ENCODE measurements at places on chromosomes 6 and 20.

- peak; percentile 53 for DNase-seq
These were observed 19.4 kb downstream of the ULBP1 start for GRCh38 chr6:149983145-149983544.

- no peak for DNase-seq
These were observed 42.0 kb downstream of the CDS2 start for GRCh38 chr20:5168651-5169396.

- no peak for DNase-seq
These were observed 197.1 kb downstream of the EPHA7 start for GRCh38 chr6:93222071-93222851.

- DNase-seq, result no peak
These were observed 279.4 kb downstream of the UBE3D start for GRCh38 chr6:82786248-82786647.

- no peak for DNase-seq
These were observed 13.8 kb downstream of the CCN5 start for GRCh38 chr20:44728801-44729443.

DNA sequence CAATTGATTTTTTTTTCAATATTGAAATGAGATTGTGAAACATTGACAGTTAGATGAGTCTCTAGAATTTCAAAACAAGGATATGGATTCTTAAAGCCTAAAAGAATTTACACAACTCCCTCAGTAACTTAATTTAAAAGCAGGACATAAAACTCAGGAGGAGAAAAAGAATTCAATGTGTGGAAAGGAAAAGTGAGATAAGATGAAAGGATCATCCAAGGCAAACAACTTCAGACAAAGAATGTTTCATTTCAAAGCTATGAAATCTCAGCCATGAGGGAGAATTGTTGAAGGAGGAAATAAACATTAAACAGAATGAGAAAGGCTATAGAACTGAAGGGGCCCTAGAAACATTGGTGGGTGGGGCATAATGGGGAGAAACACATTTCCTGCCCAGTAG is 191.7 kb upstream of the NOX3 start:
- no peak for DNase-seq

GRCh38 chr6:5776706-5777390 is 229.9 kb downstream of the NRN1 start:
- no peak for DNase-seq

DNA sequence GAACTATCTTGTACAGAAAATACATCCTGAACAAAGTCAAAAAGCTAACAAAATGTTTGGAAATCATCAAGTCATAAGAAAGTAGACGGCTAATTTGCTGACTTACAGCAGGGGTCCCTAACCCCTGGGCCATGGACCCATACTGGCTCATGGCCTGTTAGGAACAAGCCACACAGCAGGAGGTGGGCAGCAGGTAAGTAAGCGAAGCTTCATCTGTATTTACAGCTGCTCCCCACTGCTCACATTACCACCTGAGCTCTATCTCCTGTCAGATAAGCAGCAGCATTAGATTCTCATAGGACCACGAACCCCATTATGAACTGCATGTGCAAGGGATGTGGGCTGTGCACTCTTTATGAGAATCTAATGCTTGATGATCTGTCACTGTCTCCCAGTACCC is 115.5 kb downstream of the CDK19 start:
- DNase-seq, result no peak

DNA sequence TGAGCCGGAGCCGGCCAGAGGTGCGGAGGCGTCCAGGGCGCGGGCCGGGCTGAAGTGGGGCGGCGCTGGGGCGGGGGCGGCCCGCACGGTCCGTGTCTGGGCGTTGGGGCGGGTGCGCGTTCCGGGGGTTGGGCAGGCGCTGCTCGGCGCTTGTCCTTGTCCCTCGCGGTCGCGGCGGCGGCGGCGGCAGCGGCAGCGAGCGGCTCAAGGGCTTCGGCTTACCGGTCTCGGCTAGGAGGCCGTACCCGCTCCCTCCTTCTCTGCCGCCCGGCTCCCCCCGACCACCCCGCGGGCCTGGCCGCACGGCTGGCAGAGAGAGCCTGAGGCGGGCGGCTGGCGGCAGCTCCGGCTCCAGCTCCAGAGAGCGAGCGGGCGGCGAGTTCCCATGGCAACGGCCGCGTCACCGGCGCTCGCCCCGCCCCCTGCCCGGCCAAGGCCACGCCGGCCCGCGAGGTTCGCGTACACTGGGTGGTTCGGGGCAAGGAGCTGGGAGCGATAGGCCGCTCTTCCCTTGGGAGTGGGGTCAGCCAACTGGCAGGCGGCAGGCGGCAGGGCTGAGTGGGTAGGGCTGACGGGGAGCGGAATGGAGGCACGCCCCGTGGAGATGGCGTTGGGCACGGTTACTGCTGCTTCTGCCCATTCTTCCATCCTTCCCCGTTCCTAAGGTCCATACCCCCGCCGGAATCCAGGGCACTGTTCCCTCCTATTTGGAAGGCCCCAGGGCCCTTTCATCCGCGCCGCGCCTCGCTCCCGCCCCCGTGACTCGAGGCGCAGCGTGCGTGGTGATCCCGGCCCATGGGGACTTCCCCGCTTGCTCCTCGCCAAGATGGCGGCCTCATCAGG is at the start of gene LRRC73:
LRRC73 (minus strand) TSS at position 363 of the 843 bp plus-strand sequence. CDS start 561 bp downstream, outside the sequence.
- peak; percentile 96 for DNase-seq

DNA sequence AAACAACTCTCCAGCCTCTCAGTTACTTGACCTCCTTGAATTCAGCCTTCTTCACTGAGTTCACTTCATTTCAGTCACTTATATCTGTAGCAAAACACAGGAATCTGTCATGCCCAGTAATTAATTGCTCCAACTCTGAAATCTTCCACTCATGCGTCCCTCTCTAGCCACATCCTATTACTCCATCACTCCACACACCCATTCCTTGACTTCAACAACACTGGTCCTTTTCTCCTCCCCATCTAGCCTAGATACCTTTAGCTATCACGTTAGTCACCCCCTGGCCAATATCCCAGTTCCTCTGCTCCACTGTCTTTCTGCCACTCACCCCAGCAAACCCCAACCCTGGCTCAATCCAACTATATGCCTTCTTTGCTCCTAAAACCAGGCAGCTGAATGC is 7.7 kb downstream of the ZHX3 start:
- no peak for DNase-seq

- DNase-seq, result no peak
These were observed 38.6 kb downstream of the GHRH start for GRCh38 chr20:37223053-37223452.

GRCh38 chr20:21096321-21097043 is 9.7 kb downstream of the LINC00237 start:
- no peak for DNase-seq

DNA sequence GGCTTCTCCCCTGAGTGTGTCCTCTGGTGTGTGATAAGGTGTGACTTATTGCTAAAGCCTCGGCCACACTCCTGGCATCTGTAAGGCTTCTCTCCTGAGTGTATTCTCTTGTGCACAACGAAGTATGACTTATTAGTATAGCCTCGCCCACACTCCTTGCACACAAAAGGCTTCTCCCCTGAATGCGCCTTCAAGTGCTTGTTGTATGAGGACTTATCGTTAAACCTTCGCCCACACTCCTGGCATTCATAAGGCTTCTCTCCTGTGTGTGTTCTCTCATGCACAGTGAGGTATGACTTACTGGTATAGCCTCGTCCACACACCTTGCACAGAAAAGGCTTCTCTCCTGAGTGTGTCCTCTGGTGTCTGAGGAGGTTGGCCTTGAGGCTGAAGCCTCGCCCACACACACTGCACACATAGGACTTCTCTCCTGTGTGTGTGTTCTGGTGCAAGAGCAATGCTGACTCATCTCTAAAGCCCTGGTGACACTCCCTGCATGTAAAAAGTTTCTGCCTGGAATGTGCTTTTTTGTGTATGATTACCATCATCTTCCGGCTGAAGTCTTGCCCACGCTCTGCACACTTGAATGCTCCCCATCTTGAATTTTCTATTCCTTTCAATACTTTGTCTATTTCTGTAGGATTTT is 20.4 kb downstream of the ZNF337 start:
- no peak for DNase-seq

- DNase-seq, result no peak
These were observed 66.7 kb downstream of the VEGFA start for GRCh38 chr6:43836507-43837240.

DNA sequence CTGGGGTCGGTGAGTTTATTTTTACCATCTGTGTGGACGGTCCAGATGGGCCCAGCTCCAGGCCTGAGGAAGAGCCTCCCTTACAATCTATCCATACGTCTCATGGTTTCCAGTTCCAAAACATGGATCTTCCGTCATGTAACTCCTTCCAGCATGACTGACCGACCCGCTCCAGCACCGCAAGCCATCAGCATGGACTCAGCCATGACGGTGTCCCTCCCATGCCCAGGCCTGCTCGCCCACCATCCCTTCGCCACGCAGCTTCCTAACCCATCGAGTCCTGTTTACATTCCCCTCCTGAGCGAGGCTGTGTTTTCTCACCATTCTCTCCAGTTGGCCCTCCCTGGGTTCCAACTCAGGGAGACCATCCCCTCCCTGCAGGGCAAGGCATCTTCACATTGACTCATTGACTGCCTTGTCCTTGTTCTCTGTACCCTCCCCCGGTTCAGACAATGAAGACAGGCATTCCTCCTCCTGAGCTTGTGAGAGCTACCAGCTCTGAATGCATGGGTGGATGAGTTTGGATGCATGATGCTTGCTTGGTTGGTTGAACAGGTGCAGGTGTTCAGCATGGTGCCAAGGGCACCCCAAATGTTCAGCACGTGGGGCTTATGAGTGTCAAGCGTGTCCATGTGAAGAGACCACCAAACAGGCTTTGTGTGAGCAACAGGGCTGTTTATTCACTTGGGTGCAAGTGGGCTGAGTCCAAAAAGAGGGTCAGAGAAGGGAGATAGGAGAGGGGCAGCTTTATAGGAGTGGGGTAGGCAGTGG is 235.8 kb downstream of the SMOC2 start:
- DNase-seq, result peak; percentile 81

GRCh38 chr20:1401451-1401907 is 8.6 kb upstream of the FKBP1A start:
- no peak for DNase-seq

DNA sequence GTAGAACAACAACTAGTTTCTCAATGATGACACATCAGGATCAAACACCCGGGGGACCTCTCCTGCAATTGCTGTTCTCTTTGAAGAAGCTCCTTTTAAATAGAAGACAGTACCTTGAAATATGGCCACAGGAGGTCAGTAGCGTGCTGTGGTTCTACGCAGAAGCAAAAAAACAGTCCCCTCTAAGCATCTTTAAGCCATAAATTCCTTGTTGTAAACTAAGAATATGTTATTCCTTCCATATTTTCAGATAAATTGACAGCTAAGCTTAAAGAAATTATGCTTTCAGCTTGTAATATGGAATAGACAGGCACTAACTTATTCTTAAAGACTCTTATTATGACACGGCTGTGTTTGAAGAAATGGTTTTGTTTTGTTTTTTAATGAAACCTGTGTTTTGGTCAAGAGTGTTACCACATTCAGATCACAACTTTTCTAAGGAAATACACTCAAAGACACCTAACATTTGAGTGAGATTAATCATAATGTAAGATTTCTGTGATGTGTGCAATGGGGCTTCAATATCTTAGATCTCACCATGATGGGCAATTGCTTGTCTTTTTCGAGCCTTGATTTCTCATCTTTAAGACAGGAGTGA is 49.7 kb upstream of the IL20RA start:
- no peak for DNase-seq

- DNase-seq, result no peak
These were observed 27.8 kb downstream of the SLC23A2 start for GRCh38 chr20:4973330-4974097.

DNA sequence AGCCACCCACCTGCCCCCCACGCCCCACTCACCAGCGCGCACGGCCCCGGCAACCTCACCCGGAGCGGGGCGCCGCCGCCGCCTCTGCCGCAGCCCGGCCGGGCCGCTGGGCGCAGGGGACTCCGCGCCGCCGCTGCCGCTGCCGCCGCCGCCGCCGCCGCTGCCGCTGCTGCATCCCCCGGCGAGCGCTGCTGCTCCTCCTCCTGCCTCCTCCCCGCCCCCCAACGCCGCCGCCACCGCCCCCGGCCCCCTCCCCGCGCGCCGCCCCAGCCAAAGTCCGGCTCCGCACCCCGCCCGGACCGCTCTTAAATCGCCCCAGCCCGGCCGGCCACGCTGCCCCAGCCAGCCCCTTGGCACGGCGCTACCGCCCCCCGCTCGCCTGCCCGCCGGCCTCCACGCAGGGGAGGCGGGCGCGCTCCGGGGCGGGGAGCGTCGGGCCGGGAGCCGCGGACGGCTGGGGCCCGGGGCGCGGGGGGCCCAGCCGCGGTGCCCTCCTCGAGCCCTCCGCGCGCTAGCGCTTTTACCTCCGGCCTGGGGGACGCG is at the start of gene SULF2:
SULF2 (minus strand) TSS at position 171 of the 543 bp plus-strand sequence. CDS start 28,118 bp downstream, outside the sequence.
- DNase-seq, result no peak

- no peak for DNase-seq
These were observed 12.8 kb downstream of the RGS17 start for GRCh38 chr6:153117986-153118879.

DNA sequence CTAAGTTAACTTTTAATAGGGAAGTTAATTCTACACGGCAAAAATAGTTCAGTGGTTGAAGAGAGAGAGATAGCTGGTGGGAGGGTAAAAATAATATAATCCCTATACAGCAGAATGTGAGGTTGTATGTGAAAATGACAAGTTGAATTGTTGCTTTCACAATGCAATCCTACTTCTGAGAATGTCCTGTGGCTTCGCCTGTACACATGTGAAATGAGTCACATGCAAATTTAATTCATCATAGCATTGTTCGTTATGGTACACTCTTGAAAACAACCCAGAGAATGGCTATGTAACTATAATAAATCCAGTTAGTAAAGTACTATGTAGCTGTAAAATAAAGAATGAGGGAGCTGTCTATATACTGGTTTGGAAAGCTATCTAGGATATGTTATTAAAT is 46.0 kb upstream of the HINT3 start:
- DNase-seq, result no peak

GRCh38 chr6:73898599-73898998 is 202.6 kb downstream of the CD109 start:
- DNase-seq, result no peak

- no peak for DNase-seq
These were observed 33.1 kb downstream of the TFAP2A start for GRCh38 chr6:10381830-10382208.

DNA sequence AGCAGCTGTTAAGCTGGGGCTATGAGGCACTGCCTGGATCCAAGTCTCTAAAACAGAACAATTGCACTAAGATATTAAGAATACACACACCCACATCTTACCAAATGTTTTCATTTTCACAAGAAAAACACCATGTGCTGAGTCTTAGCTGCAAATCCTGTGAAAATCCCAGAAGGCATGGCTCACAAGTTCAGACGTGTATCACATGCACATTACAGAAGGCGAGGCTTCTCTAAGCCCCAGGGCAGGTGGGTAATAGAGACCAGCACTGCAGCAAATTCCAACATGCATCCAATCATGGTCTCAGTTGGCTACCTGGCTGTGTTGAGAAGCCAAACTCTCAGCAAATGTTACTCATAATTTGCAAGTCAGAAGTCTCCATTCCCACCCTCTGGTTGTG is 16.2 kb upstream of the CST3 start:
- no peak for DNase-seq

GRCh38 chr6:27806981-27807440 is 105.2 kb downstream of the OR2B2 start:
- no peak for DNase-seq

DNA sequence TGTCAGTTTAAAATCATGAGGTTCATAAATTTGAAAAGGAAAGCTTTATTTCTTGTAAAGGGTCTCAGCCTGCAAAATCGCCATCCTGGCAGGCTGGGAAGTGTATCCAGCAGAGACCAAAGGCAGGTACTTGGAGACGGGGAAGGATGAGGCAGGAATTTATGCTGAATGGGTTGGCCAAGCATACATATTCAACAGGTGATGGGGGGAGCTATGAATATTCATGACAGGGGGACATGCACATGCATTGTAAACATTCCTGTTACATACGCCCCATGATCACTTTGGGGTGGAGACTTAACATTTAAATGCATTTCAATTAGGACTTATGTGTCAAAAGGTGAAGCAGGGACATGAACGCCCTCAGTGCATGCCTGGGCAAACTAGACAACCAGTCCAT is 9.8 kb upstream of the SLC22A1 start:
- DNase-seq, result no peak
